ENCODE measurements at places on chromosomes 11 and 22.

- DNase-seq, result no peak
Measured at GRCh38 chr11:65767406-65767805, 13.4 kb downstream of the AP5B1 start.

GRCh38 chr11:110200241-110200640 lies 96.2 kb downstream of the RDX start:
- no peak for DNase-seq

DNA sequence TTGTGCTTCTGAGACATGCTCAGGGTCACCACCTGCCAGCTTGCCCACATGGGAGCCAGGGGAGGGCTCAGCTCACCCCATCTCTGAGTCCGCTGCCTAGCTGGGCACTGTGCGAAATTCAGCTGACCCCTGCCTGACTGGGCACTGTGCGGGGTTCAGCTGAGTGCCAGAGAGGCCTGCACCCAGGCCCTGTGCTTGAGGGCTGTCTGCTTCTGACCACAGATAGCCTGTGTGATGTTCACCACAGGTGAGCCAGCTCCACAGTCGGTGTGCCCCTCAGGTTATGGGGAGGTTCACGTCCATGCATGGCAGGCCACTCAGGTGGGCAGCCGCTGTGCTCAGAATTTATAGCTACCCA lies 84.5 kb upstream of the SUSD2 start:
- no peak for DNase-seq

DNA sequence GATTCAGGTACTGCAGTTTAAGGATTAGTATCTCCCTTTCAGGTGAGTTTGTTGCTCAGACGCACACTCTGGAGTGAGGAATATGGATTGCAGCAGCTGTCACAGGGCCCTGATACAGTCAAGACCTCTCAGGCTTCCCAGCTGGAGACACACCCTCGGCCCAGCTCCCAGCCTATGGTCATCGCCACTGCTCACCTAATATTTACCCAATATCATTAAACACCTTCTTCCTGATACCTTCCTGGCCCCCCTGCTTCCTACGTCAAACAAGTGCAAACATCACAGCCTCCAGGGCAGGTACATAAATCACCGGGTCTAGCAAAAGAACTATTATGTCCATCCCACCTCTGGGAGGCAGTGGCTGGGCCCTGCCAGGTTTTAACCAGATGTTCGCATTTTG lies 213.3 kb downstream of the MN1 start:
- no peak for DNase-seq

GRCh38 chr11:128434411-128434810 lies 152.9 kb downstream of the ETS1 start:
- DNase-seq, result no peak

DNA sequence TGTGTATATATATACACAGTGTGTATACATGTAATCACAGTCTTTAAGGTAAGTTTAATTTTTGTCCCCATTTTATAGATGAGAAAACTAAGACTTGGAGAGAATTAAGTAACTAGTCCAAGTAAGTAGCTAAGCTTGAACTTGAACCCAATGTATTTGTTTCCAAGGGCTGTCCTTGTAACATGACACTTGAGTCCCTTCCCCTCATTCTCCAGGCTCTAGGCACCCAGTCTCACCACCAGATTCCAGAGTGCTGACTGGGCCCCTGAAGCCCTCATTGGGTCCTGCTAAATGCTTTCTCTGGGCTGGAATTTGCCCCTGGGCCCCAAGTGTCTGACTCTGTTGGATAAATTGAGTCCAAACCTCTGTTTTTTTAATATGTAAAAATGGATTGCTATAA lies 45.5 kb downstream of the ADM start:
- no peak for DNase-seq

DNA sequence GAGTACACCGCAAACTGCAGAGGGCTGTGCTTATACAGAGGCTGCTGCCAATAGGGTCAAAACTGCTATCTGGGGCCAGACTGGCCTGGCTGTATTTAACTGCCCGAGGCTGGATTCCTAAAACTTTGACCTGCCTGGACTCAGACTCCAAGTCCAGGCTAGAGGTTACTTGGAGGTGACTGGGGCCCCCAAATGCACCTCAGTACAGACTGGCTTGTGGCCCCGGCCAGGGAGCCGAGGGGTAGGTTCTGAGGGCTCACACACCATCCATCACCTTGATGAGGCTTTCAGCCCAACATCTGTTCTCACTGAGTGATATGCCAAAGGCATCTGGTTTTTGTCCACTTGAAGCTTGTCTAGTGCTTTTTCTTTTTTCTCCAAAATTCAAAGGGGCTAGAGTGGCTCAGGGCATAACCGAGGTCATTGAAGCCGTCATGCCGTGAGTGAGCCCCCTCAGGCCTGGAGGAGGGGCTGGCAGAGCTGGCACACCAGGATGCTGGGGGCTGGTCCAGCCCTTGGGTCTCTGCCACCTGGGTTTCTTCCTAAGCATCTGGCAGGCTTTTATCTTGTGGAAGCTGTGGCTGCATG lies 52.4 kb upstream of the TTLL12 start:
- DNase-seq, result no peak

DNA sequence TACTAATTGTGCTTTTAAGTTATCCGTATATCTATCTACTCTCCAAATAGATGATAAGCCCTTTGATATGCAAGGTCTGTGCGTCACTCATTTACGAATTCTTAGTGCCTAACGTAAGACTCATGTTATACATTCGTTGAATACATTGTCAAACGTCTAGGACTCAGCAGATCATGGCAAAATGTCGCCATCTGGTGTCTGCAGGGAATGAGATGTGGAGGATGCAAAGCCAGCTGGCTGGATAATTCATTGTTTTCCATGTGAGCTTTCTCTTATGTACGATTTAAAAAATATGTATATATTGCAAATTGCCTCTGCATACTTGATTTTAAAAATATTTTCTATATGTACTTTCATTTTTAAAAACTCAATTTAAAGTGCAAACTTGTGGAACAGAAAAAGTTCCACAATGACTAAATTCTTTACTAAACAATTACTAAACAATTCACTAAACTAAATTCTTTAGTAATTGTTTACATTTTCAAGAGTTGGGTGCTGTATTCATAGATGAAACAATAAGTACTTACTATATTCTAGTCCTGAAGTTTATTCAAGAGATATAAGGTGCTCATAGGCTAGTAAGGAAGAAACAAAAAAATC lies 33.8 kb downstream of the ZNF202 start:
- no peak for DNase-seq

GRCh38 chr11:72935700-72936099 lies 121.5 kb downstream of the ATG16L2 start:
- DNase-seq, result no peak

DNA sequence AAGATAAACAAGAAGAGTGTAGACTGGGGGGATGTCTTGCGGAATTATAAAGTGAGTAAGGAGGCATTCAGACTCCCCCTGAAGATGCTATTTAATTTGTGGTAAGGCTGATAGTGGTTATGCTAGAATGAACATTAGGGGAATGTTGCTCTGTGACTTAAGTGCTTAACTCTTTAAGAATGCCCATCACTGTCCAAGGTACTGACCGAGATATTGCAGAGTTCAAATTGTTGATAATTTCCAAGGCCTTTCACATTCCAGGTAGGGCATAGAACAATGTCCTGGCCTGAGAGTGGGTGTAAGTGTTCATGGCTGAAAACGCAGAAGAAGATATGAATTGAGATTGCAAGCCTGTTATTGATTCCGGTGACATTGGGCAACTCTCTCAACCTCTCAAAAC lies 90.3 kb upstream of the SEZ6L start:
- DNase-seq, result no peak

GRCh38 chr22:37258753-37259401 lies 14.8 kb upstream of the RAC2 start:
- no peak for DNase-seq

- no peak for DNase-seq
Measured at GRCh38 chr11:62062223-62062861, 61.5 kb upstream of the INCENP start.

DNA sequence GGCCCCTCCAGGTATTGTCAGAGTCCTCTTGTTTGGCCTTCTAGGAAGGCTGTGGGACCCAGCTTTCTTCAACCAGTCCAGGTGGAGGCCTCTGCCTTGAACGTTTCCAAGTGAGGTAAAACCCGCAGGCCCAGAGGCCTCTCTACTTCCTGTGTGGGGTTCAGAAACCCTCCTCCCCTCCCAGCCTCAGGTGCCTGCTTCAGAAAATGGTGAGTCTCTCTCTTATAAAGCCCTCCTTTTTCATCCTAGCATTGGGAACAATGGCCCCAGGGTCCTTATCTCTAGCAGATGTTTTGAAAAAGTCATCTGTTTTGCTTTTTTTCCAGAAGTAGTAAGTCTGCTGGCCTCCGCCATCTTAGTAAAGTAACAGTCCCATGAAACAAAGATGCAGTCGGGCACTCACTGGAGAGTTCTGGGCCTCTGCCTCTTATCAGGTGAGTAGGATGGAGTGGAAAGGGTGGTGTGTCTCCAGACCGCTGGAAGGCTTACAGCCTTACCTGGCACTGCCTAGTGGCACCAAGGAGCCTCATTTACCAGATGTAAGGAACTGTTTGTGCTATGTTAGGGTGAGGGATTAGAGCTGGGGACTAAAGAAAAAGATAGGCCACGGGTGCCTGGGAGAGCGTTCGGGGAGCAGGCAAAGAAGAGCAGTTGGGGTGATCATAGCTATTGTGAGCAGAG lies at the start of gene CD3E:
Gene CD3E (plus strand): TSS at position 163 of the 681 bp plus-strand sequence. CDS start 223 bp downstream, at position 386.
- DNase-seq, result no peak

DNA sequence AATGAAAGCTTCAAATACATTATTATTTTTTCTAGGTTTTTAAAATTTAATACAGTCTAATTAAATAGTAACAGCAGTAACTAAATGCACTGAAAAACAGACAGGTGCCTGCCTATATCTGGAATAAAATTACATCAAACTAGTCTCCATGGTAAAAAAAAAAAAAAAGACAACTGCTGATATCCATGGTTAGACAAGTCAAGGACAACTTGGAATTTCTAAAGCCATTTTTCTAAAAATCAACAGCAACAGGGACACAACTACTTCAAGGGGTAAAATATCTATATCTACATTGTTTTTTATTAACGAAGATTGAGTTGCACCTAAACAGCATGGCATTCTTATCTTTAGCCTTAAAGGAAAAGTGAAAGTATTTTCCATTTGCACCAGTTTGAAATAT lies 74.7 kb upstream of the VPREB1 start:
- DNase-seq, result no peak

- no peak for DNase-seq
Measured at GRCh38 chr22:38296372-38296771, 20.9 kb downstream of the CSNK1E start.

- no peak for DNase-seq
Measured at GRCh38 chr11:85748455-85748891, 62.5 kb downstream of the SYTL2 start.

DNA sequence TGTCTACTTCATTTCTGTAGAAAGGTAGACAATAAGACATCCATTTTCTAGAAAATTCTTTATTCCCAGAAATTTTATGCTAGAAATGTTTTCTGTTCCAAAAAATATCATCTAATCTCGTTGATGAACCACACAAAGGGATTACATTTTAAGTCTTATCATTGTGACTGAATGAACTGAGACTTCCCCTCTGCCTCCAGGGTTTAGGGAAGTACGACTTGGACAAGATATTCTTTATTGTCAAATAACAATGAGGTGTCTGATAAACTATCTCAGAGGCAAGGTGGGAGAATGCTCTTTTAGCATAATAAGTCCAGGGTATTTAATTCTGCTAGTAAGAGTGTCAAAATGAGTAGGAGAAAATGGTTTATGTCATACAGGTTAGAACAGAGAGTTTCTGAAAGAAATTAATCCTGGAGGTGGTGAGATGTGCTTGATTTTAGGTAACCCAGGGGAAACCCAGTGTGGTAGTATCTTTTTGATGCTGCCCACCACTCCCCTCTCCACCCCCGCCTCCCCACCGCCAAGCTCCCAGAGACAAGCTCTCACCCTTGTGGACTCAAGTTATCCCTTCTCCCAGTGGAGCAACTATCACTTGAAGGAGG lies 100.6 kb downstream of the CD44 start:
- DNase-seq, result no peak

GRCh38 chr11:83054001-83054400 lies 17.7 kb downstream of the RAB30 start:
- no peak for DNase-seq

DNA sequence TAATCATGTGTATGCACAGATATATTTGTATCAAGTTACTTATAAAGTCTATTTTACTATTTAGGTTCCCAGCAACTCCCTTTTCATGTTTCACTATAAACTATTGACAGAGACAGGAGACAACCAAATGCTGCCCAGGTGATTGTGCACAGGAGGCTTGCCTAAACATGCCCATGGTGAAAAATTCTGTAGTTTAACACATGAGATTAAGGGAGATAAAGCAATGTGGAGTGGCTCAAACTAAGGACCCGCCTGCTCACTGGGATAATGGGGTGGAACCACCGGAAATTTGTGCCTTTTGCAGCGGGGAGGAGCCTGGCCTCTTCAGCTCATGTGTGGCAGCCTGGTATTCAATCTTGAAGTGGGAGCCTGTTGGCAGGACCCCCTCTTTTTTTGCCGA lies 459.5 kb upstream of the CNTN5 start:
- no peak for DNase-seq

Data from GOT3 (cell line).